ENCODE measurements at places on chromosomes 6 and 20. TPM values are rescaled to one million over a fixed set of nuclear protein-coding genes. Genes with fewer than 3 reads are reported as not detected.

LYRM2 gene
- 25.7 TPM for total RNA-seq

CCR6 gene
- total RNA-seq, result not detected

DNA sequence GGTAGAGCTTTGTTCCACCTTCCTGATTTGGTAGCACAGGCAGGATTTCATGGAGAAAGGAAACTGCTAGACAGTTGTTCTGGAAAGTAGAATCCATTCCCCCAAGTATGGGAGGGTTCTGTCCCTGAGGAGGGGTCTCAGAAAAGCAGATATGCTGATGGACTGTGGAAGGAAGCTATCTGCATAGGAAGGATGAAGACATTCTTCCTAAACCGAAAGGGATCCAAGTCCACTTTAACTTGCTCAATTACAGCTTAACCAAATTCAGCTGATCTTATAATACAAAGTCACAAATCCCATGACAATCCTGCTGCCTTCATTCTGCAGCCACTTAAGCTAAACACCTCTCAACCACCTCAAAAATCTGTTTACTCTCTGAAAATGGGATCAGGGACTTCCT is 2.6 kb downstream of the MAN1A1 start:
- no peak for DNase-seq

DNA sequence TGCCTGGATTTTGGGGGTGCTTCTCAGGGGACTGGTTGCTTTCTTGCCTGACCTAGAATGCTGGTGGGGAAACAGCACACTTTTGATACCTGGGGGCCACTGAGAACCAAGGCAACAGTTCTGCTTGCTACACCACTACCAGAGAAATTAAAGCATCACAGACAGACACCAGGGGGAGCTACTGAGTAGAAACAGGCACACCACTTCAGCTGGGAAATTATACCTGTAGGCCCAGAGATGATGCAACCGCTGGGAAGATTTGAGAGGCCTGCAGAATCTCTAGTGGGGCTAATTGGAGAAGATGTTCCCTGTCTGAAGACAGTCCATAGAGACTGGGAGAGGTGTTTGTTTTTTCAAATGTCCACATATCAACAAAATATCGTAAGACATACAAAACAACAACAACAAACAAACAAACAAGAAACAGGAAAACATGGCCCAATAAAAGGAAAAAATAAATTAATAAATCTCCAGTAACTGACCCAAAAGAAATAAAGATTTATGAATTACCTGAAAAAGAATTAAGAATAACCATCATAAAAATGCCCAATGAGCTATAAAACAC is 129.4 kb upstream of the RIN2 start:
- DNase-seq, result peak; percentile 84

- DNase-seq, result no peak
Measured at GRCh38 chr6:158073776-158074175, 92.1 kb downstream of the SYNJ2 start.

DNA sequence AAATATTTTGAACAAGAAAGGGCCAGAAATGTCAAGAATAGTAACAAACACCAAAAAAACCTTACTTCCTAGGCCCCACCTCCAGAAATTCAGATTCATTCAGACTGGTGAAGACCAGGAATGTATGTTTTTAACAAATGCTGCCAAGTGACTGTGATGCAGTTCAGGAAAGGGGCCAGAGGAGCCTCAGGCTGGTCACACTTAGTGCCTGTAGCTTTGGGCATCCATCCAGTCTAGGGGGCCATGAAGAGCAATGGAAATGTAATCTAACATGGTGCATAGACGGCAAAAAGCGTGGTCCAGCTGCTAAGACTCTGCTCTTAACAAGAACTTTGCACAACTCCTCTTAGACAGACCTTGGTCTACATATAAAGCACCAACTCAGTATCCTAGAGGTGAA is 7.1 kb downstream of the GJA1 start:
- no peak for DNase-seq

GRCh38 chr6:67759001-67759400 is 876.1 kb upstream of the ADGRB3 start:
- DNase-seq, result no peak

KCNK5 gene
- 44.3 TPM for total RNA-seq

GRCh38 chr6:3455147-3455568 is 1.7 kb downstream of the SLC22A23 start:
- DNase-seq, result no peak

- DNase-seq, result no peak
Measured at GRCh38 chr6:842141-842540, 149.2 kb upstream of the EXOC2 start.

DNA sequence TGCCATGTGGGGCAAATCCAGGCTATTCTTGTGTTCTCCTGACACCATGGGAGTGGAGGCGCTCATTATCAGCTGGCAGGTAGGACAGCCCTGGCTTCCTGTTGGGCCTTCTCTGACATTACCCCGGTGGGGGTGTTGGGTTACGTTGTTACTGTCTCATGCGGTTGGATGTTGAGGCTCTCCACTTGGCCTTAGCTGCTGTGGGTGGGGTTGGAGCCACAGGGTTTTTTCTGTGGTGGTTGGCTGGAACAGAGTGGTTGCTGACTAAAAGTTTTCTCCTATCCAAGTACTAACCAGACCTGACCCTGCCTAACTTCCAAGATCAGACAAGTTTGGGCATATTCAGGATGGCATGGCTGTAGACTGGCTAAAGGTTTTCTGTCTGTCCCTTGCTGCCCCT is 20.2 kb downstream of the RIPK1 start:
- no peak for DNase-seq

DNA sequence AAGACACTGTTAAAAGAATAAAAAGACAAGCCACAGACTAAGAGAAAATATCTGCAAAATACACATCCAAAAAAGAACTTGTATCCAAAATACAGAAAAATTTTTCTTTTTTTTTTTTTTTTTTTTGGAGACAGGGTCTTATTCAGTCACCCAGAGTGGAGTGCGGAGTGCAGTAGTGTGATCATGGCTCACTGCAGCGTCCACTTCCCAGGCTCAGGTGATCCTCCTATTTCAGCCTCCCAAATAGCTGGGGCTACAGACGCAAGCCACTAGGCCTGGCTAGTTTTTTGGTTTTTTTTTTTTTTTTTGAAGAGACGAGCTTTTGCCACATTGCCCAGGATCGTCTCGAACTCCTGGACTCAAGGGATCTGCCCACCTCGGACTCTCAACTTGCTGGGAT is 3.1 kb downstream of the ZUP1 start:
- no peak for DNase-seq

DNA sequence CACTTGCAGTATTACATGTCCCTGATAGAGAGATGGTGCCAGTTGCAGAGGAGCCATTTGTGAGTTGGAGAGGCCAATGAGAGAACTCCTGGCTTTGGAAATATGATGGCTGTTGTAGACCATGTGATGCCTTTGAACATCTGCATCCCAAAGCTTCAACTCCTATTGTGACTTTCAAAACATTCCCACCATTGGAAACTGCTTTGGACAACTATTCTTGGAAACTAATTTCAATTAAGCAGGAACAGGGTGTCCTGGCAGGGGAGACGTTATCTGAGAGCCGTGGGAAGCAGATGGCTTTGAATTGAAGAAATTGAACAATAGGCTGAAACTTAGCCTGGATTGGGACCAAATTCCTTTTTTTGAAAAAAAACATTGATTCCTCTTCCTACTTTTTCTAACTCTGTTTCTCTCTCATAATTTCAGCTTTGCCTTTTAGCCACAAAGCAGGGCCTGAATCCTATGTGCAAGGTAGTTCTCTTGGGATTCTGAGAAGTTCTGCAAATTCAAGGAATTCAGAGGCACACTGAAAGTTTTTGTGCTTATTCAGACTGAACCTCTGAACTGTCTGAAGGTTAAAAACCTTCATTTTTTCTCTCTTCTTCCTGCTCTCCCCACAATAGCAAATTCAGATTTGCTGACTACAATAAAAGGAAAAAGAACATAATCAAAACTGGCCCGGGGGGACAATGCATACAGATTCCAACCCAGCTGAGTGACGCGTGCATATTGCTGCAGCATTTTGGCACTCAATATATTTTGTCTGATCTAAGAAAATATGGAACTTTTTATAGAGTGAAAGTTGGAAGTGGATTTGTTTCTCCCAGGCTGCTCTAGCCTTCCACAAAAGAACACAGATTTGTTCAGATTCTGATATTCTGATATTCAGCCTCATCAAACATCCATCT is 720.4 kb upstream of the CHD6 start:
- no peak for DNase-seq

DNA sequence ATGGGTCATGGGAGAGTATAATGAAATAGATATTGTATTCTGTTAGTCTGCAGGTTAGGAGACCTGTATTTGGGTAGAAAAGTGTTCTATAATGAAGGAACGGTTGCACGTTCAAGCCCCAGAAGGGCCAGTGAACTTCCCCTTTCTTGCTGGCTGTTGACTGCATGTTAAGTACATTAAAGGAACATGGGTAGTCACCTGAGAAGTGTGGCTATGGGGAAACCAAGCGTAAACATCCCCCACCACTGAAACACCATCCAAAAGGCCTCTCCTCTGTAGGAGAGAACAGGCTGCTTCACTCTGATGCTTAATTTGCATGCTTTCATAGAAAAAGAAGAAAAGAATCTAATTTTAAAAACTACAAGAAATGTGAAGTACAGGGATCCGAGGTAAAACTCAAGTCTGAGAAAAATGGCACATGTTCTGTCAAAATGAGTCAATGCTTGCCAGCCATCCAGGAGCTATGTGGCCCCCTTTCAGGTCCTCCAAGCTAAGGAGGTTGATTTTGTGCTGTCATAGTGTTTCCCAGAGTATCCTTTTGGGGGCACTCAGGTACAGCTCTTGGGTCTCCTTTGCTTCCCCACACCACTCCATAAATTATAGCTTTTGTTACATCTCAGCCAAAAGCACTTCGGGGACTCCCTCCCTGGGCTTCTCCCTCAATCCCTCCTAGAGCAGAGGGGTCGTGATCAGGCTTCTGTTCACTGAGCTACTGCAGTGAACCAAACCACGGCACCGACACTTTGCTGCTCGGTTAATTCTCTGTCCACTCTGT is 283.7 kb upstream of the AGPAT4 start:
- DNase-seq, result no peak

DNA sequence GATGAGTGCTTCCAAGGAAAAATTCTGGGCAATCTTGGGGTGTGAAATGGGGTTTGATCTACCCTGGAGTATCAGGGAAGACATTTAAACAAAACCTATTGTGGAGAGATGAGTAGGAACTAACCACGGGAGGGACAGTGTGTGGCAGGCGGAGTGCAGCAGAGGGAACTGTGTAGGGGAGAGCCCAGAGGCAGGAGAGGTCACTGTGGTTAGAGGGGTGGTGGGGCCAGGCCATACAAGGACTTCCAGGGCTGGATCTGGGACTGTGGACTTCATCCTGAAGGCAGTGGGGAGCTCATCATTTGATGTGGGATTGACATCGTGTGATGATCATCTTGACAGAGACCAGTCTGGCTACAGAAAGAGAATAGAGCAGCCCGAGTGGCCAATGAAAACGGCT is 89.0 kb downstream of the TOX2 start:
- DNase-seq, result no peak

DNA sequence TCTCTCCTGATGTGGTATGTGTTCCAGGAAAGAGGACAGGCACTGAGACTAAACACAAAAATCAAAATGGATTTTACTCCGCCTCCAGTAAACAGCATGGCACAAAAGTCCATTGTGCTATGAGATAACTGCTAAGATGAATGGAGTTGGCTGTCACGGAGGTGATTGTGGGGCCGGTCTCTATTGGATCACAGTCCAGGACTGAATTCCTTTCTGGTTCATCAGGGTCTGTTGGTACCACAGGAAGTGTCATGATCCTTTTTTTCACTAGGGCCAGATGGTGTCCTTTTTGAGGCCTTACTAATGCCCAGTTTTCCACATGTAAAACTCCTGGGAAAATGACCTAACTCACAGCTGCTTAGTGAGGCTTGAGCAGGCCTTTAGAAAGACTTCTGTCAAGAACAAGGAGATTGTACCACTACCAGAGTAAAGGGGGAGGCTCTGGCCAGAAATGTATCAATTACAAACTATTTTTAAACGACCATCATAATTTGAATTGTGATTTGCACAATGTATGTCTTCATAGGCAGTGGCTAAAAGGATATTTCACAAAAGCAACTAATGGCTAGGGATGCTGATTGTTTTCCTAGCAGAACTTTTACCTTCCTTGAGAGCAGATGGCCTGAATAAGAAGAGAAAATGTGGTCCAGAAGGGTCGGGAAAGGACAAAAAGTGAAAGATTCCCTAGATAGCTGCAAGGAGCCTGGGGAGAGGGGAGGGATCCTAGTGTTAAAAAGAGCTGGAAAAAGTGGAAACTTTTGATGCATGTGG is 192.2 kb upstream of the POU3F2 start:
- DNase-seq, result no peak

ELOVL2 gene
- 0.69 TPM for total RNA-seq

LRRC1 gene
- 16.2 TPM for total RNA-seq

- DNase-seq, result no peak
Measured at GRCh38 chr20:52840041-52840440, 132.1 kb upstream of the TSHZ2 start.

FAM83B gene
- total RNA-seq, result 6.4 TPM

- no peak for DNase-seq
Measured at GRCh38 chr6:72374172-72374571, 247.7 kb upstream of the KCNQ5 start.

DNA sequence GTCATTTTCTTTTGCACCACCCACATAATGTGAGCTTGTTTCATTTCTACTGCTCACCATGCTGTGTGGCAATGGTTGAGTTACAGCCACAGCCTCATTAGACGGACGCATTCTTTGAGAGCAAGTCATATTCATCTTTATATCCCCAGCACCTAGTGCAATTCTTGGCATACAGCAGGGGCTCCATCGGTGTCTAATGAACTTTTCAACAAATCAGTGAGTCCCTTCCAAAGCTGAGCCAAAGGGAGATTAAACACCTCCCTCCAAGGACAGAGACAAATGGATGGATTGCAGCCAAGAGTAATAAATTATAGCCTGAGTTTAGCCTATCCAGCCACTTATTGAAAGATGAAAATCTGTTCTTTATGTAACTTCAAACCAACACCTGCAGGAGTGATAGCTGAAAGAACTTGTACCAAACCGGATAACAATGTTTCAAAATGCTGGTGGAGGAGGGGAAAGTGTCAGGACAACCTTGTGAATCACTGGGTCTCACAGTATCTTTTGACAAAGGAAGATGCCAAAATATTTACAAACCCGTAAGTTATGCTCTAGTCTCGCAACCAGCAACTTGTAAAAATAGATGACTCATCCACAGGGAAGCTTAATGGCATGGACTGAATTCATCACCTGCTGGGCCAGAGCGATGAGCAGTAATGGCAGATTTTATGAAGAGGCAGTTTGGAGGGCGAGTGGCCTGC is 139.0 kb downstream of the PXDC1 start:
- DNase-seq, result peak; percentile 24

- DNase-seq, result no peak
Measured at GRCh38 chr6:51968265-51968664, 119.1 kb downstream of the PKHD1 start.

DNA sequence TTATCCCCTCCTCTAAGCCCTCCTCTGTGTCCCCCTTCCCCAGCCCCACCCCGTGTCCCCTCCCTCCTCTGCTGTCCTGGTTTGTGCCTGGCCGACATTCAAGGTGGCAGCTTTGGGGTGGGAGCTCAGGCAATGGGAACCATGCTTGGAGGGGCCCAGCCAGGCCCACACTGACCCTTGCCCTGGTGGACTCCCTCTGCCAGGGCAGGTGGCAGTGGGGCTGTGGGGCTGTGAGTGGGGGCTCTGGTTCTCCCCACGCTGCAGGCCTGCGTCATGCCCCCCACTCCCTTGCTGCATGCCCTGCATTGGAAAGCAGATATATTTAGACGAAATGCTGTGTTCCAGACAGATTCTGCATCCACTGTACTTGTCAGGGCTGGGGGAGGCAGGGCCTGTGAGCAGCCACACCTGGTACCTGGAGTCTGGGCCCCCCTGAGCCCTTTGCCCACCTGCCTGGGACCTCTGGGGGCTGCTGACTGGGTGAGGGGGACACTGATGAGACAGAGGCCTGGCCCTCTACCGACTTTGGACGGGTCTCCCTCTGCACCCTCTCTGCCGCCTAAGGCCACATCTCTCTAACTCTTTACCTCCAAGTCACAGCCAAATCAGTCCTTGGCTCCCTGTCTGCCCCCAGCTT is 14.2 kb downstream of the DLGAP4 start:
- no peak for DNase-seq

Measured in H1 (cell line).